ENCODE measurements at places on chromosomes 16 and 17.

GRCh38 chr16:66551348-66551759, 1.0 kb upstream of the CKLF start:
- no peak for DNase-seq

DNA sequence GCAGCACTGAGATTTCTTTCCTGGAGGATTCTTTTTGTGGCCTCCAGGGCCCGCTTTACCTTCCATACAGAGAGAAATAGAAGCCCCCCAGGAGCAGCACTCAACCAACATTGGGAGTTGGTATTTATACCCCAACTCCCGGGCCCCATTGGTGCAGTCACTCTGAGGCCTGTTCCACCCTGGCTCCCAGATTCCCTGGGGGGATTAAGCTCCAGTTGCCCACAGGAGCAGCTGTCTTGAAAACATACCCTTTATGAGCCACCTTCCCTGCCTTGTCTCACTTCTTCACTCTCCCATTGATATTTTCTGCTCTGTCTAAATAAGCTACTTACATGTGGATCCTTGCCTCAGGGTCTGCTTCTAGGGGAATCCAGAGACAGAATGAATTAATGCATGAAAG, 167.8 kb downstream of the KATNIP start:
- no peak for DNase-seq

DNA sequence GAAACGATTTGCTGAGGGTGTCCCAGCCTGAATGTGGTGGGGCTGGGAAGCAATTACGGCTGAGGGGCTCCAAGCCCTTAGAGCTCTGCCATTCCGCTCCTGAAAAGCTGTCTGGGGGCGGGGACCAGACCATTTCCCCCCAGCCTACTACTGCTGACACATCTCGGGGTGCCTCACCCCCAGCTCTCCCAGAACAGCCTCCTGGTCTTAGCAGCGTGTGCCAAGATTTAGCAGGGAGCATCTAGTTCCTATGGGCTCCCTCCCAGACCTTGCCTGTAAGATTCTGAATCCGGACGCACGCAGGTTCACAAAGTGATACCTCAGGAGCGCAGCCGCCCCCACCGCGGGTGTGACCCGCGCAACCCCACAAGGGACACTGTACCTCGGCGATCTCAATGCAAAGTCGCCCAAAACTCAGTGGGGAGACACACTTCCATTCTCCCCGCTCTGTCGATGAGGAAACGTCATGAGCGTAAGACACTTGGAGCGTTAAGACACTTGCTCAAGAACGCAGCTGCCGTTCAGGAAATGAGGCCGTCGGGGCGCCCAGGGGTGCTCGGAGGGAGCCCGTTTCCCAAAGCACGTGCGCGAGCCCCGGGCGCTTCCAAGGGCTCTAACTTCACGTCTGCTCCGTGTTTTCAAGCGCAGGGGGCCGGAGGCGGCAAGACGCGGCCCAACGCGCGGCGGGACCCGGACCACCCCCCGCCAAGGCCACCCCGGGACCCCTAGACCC, 629 bp downstream of the GEMIN4 start:
- no peak for DNase-seq

DNA sequence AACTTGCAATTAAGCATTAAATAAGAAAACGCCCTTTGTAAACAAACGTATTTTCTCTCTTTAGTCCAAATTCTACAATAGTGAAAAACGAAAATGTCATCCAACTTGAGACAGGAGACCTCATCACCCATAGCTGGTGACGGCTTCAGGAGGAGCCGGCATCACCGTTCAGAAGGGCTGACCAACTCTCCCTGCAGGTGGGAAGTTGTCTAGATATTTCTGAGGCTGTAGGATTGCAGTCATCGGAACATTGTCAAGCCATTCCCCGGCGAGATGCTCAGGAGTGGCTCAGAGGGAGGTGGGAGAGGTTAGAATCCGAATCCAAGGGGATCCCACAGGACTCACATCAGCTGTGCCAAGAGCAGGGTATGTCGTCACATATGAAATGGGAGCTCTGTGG, 76.7 kb downstream of the RBFOX3 start:
- no peak for DNase-seq

DNA sequence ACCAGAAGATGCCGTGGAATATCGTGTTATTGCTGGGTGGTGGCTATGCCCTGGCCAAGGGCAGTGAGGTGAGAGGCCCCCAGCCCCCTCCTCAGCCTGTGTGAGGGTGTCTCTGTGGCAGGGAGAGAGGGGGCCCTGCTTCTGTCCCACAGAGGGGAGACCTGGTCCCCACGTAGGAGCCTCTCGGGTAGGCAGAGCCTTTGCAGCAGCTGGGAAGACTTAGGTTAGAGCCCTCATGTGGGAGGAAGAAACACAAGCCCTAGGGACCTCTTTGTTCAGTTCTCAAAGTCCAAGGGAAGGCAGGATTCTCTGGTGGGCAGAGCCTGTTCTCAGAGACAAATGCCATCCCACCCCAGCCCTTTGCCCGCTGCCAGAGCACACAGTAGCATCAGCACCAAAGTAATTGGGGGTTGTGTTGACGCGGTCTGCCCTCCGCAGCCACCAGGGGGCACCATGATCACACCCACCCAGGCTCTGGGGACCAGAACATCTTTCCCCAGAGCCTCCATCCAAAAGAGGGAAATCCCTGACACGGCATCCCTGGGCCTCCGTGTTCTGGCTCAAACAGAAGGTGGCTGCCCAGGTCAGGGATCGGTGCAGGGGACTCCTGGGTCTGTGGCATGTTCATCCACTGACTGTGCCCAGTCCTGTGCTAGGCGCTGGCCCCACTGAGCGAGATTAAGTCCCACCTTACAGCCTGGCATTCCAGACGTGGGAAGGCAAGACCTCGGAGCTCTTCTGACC, 11.5 kb upstream of the FOXN1 start:
- DNase-seq = no peak

GRCh38 chr17:77537566-77537965, 396.8 kb downstream of the SEC14L1 start:
- DNase-seq = no peak

- DNase-seq = no peak
Measured at GRCh38 chr17:50976951-50977472, 110.9 kb upstream of the TOB1 start.

DNA sequence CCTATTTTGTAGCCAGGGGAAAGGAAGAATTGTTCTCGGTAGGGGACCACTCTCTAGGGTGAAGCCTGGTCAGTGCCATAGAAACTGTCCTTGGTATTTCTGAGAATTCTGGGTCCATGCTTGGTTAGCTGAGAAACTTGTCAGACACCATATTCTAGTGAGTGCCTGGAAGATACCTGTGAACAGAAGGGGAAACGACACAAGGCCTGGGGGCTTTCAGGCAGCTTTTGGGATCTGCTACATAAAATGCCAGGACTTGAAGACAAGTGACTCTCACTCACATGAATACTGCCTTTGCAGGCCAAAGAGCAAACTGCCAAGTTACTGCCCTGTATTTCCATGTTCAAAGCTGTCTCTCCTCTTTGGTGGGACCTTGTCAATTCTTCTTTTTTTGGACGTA, 18.3 kb downstream of the ODF4 start:
- no peak for DNase-seq

DNA sequence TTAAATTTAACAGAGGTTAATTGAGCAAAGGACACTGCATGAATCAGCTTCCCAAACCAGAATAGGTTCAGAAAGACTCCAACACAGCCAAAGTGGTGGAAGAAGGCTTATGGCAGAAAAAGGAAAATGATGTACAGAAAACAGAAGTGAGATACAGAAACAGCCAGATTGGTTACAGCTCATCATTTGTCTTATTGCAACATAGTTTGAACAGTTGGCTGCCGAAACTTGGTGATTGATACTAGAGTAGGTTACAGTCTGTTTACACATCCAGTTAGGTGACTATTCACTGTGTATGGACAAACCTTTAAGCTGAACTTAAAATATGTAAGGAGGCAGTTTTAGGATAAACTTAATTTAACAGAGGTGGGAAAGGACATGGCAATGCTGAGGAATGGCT, 18.3 kb downstream of the TMEM100 start:
- no peak for DNase-seq

DNA sequence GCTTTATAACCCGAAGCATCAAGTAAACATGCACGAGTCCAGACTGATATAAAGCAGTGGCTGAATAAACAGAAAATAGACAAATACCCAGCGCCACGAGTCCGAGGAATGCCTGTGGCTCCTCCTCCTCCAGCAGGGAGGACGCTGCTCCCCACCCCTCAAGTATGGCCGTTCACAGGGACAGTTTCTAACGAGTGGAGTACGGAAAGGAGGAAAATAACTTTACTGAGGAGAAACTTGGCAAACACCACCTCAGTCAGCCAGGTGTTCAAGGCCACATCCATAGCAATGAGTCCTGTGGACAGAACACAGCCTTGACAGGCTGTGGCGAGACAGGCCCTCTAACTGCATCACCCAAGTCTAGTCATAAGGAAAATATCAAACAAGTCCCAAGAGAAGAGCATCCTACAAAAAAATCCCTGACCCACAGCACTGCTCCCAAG, 9.2 kb downstream of the ZDHHC7 start:
- no peak for DNase-seq

DNA sequence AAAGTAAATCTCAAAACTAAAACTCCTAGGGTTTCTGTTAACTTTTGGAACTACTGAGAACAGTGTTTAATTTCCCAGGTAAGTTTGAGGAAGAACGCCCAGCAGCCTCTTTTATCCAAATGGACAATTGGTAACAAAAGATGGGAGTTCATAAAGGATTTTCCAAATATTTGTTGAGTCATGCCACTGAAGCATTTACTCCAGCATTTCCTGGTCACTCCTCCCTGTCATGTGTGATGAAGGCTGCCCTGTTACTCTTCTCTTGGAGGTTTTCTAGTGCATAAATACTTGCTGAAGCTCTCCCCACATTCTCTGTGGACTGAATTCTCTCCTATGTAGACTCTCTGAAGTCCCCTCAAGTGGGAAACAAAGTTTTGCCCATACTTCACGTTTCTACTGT, 16.5 kb downstream of the ZNF75A start:
- DNase-seq = no peak

- DNase-seq = no peak
Measured at GRCh38 chr17:13647543-13648021, 45.9 kb upstream of the HS3ST3A1 start.

GRCh38 chr17:44086364-44087311, 16.1 kb downstream of the G6PC3 start:
- peak; percentile 69 for DNase-seq

DNA sequence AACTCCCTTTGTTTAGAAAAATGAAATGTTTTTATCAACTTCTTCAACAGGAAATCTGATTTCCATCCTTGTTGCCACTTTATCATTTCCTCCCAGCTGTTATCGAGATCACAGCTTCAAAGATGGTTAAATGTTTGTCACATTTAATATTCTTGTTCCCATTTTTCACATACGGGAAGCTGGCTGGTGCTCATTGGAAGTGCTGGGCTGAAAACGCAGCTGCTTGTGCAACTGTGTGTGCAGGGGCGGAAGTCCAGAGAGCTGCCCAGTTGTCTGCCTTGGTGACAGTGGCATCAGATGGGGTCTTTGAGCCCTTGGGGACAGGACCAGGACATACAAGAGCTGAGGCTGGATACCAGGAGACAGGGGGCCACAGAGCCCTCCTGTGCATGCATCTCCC, 549.2 kb upstream of the CDH11 start:
- DNase-seq = no peak

GRCh38 chr17:50541402-50541715, 5.6 kb upstream of the SPATA20 start:
- DNase-seq = no peak

- DNase-seq = no peak
Measured at GRCh38 chr17:35968520-35969054, 12.7 kb downstream of the CCL16 start.

GRCh38 chr17:5592382-5592781, 8.1 kb upstream of the NLRP1 start:
- no peak for DNase-seq

DNA sequence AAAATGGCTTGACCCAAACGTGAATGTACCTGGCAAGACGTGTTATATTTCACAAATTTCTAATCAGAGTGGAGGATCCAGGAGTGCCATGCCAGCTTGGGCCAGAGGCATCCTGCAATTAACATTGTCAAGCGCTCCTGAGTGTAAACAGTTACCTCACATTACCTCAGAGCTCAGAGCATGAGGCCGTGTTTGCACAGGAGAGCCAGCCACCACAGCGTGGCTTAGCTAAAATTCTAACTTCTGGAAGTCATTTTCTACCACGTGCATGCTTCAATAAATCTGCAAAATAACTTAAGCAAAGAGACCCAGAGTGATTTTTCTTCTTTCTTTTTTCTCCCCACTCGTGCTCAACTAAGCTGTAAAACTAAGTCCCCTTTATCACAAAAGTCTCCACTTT, 769.0 kb downstream of the KCNJ2 start:
- DNase-seq = no peak

GRCh38 chr16:35562471-35562870, 2103.1 kb downstream of the TP53TG3F start:
- DNase-seq = no peak

GRCh38 chr16:275786-276232, at the start of gene RGS11:
RGS11 (minus strand) TSS chr16:275944; CDS start chr16:275911, 33 bp downstream.
- no peak for DNase-seq

DNA sequence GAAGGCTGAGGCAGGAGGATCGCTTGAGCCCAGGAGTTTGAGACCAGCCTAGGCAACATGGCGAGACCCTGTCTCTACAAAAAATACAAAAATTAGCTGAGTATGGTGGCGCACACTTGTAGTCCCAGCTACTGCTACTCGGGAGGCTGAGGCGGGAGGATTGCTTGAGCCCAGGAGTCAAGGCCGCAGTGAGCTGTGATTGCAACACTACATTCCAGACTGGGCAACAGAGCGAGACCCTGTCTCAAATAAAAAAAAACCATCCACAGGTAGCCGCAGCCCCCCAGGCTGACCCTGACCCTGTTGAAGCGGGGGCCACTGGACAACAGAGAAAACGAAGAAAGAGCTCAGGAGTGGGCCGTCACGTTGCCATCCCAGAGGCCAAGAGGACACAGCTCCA, 4.0 kb downstream of the SLC43A2 start:
- no peak for DNase-seq

DNA sequence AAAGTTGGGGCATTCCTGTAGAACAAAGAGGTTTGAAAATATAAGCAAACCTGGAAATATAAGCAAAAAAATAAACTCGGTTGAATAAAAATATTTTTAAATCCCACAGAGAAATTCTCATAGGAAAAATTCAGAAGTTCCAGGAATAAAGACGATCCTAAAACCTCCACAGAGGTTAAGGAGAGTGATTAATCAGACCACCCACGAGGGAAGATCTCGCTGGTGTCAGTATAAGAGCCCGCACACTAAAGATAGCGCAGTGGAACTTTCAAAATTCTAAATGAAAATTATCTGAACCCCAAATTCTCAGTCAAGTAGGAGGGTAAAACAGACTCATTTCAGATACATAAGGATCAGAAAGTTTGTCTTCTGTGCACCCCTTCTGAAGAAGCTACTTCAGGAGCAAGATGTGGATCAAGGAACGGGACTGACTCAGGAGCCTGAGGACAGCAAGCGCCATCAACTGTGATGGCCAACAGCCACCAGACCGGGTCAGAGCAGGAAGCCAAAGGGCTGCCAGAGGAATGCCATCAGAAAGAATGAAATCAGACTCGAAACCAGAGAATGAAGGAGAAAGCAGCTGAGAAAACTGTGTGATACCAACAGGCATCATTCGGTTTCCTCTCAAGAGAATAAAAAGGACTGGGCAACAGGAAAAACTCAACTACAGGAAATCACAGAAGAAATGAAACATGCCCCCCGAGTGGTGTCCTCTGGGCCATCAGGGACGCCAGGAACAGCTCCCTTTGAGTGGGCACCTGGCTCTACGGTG, 66.9 kb downstream of the CYTH1 start:
- no peak for DNase-seq

Measured in non-pigmented ciliary epithelial cell (primary cell).